GM12878 (cell line): ENCODE measurements at places on chromosomes 5 and 9. TPM values are rescaled to one million over a fixed set of nuclear protein-coding genes. Genes with fewer than 3 reads are reported as not detected.

GRCh38 chr5:54360925-54361662, 50.7 kb upstream of the ARL15 start:
- no peak for DNase-seq

- no peak for DNase-seq
Observed at GRCh38 chr9:109919736-109920408, 139.9 kb downstream of the PALM2AKAP2 start.

Gene FGF18
- total RNA-seq: not detected in 2 replicates

- DNase-seq: no peak
Observed at GRCh38 chr9:22141908-22142307, 132.8 kb upstream of the CDKN2B start.

DNA sequence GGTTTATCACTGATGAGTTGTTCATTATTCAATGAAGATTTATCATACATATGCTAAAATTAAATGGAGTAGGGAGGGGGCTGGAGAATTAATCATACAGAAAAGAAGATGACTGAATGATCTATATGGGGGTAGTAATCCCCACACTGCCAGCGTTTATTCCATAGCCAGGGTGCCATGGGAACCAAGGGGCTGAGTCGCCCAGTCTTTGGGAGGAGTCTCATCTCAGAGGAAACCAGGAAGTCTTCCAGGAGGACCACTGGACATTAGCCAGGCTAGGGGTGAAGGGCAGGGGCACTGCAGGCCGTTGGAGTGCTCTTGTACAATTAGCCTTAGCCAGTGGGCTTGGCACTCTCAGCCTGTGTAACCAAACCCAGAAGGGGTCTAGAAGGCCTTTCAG, 226.5 kb downstream of the ARL15 start:
- no peak for DNase-seq

Gene P4HA2
- total RNA-seq: 7.3 and 7.9 TPM in 2 replicates

DNA sequence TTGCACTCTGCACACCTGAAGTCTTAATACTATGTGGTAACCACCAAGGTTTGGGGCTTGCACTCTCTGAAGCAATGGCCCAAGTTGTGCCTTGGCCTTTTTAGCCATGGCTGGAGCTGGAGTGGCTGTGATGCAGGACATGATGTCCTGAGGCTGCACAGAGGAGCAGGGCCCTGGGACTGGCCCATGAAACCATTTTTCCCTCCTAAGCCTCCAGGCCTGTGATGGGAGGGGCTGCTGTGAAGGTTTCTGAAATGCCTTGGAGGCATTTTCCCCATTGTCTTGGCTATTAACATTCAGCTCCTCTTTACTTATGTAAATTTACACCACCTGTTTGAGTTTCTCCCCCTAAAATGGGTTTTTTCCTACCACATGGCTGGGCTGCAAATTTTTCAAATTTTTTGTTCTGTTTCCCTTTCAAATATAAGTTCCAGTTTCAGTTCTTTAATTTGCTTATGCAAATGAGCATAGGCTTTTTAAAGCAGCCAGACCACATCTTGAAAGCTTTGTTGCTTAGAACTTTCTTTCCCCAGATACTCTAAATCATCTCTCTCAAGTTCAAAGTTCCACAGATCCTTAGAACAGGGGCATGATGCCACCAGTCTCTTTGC, 237.4 kb upstream of the DMAC1 start:
- DNase-seq: no peak

DNA sequence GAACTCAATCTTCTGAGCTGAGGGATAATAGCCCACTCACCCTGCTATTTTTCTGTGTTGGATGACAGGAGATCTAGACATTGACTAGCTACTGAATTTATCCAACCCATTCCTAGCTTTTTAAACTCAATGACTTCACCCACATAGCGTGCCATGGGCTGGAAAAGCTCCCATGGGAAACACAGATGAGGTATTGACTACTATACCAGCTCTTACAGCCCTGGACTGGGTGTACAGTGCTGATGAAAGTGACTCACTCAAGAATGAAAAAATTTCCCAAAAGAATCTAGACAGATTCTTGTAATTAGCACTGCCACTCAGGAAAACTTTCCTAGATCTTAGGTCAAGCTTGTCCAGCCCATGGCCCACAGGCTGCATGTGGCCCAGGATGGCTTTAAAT, 72.7 kb upstream of the NREP start:
- DNase-seq: no peak

Gene ADGRD2
- total RNA-seq: not detected in 2 replicates

- DNase-seq: no peak
Observed at GRCh38 chr5:176812269-176813259, 2.2 kb downstream of the UNC5A start.

DNA sequence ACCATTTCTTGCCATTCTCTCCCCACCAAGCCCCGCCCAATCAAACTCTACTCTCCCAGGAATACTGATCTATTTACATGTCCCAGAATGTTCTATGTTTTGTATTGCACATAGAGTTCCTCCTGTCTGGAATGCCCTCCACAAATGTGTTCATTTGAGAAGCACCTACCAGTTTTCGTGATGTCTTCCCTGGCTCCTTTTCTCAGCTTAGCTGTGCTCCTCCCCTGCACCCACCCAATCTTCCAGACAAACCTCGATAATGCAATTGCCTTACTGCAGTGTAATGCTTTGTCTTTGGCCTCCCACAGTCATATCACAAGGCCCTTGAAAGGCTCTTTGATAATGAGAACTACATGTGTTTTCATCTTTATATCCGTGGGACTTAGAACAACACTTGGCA, 214.5 kb upstream of the ANKRD55 start:
- no peak for DNase-seq

Gene ODF2
- 38.4 and 42.3 TPM in 2 replicates for total RNA-seq

DNA sequence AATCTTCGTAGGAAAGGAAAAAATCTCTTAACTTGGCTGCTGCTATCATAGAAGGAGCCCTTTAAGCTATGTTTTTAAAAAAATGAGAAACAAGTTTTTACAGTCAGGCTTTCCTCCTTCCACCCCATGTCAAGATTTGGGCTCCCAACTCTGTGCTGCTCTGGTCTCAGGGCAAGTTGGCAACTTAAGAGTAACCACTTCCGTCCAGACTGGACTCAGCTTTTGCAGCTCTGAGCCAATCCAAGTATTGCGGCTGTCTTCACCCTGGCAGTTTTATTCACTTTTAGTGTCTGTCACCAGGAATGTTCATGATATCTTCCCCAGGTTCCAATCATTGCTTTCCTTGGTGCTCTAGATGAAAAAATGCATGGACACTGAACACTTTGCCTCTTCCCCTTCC, 115.9 kb upstream of the GAS1 start:
- DNase-seq: no peak

Gene ENTPD2
- 1.4 and 2.0 TPM in 2 replicates for total RNA-seq

DNA sequence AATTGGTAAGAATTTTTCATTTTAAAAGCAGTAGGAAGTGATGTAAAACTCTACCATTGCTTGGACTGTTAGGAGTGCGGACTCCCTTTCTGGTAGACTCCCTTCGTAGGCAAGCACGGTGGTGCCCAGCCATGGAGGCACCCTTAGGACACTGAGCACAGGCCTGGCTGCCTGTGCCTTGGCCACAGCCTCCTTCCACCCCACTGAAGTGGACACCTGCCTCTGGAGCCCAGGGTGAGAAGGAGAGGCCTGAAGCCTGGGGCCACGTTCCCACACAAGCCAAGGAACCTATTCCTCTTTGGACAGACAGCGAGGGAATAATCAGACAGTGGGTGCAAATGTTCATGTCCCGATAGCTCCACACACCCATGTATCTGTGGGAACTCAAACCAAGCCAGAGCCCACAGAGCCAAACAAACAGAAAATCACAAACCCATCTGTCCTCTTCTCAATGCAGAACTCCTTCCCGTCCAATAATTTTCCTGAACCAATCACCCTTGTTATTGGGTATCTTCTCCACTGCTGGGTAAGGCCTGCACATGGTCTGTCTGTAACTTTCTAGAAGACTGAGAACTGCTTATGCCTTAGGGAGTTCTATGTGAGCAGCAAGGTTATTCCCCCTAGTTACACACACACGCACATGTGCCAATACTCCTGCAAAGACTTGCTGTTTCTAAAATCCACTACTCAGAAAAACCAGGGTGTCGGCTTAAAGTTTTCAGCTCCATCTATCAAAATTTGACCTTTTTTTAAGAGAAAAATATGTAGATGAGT, 45.2 kb downstream of the UBE2QL1 start:
- DNase-seq: no peak

DNA sequence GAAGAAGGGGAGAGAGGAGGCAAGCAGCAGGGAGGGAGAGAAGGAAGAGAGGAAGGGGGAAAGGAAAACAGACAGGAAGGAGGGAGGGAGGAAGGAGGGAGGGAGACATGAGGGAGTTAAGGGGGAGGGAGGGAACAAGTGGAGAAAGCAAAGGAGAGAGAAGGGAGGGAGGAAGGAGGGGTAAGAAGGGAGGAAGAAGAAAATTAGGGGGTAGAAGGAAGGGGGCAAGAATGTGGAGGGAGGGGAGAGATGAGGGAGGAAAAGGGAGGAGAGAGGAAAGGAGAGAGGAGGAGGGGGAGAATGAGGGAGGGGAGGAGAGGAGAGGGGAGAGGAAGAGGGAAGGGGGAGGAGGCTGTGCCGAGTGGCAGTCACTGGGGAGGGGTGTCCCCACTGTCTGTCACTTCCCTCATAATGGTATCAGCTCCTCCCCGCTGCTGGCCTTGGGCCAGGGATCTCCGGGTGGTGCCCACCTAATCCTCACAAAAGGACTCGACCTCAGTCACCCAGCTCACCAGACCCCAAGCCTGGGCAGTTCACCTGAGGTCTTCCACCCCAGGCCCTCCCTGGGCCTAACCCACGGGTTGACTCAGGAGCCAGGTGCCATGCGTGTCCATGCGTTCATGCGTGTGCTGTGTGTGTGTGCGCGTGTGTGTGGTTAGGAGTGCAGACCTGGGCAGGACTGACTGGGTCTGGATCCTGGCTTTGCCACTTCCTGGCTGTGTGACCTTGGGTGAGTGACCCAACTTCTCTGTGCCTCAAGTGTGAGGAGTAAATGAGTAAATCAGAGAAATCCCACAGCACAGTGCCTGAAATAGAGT, 18.1 kb downstream of the C9orf50 start:
- no peak for DNase-seq

DNA sequence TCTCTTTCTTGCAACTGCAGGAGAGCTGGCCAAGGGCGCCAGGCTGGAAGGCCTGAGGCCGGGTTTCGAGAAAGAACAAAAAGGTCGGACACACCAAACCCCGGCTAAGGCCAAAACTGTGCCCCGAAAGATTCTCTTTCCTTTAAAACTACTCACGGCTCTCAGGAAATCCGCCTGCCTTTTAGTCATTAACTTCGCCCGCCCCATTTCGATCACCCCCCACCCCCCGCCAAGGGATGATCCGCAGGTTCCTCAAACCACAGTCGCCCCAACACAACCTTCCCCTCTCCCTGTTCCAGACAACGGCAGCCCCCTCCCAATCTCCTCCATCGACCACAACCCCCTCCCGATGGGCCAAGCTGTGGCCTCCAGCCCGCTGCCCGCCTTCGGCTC, 536 bp downstream of the FEM1C start:
- no peak for DNase-seq

- DNase-seq: no peak
Observed at GRCh38 chr9:113664181-113664875, 200.8 kb downstream of the RGS3 start.

GRCh38 chr9:89488131-89488530, 9.8 kb downstream of the SEMA4D start:
- DNase-seq: no peak

Gene SMIM33
- total RNA-seq: not detected in 2 replicates

Gene PCDHB8
- total RNA-seq: not detected in 2 replicates
